ENCODE measurements at places on chromosomes 11 and 22.

GRCh38 chr22:20180640-20181039 is 29.8 kb upstream of the CCDC188 start:
- DNase-seq = no peak

DNA sequence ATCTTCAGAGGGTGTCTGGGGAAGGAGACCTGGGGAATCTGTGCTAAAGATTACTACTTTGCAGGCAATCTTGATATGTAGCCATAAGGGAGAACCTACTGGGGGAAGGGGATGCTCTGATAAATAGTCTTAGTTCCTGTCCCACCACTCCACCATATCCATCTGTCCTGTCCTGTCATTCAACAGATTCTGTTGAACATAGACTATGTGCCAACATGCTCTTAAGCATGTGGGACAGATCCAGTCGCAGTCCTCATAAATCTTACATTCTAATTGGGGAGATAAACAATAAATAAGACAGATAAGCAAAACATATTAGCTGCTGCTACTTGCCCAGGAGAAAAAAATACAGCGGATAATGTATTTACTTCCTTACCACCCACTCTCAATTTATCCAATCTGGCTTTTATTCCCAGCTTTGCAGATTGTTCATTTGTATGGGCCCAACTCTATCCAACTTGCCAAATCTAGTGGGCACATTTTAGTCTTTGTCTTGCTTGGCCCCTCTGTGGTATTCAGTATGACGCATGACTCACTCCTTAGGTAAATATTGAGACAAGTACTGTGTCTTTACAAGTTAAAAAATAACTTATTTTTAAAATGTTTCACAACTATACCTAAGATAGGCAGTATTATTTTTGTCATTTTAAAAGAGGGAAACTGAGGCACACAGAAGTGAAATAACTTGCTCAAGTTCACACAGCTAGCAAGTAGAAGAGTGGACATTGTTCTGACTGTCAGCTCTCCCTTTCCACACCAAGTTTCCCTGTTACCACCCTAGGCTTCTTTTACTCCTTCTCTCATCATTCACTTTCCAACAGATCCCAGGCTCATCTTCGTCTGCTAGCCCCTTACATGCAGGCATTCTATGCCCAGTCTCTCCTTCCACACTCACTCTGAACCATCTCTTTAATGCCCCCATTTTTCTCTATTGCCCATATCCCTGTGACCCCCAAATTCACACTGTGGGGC is 133.6 kb upstream of the SESN3 start:
- peak; percentile 39 for DNase-seq

GRCh38 chr11:30868626-30869081 is 282.5 kb upstream of the MPPED2 start:
- no peak for DNase-seq

- no peak for DNase-seq
These were observed 42.4 kb downstream of the KCNJ4 start for GRCh38 chr22:38412435-38413084.

DNA sequence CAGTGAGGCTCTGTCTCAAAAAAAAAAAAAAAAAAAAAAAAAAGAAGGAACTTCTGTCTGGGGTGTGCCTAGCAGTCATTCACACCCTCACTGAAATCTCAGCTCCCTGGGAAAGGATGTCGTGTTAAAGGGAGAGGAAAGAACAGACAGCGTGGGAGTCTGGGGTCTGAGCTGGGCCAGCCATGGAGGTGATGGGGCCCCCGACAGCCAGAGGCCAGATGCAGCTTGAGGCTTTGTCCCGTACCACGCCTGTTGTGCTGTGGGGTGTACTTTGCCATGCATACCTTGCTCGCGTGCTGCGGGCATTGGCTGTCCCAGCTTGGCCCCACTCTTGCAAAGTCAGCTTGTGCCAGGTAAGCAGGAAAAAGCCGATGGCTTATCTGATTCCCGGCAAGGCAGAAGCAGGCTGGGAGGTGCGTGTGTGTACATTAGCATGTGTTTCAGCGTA is 4.6 kb downstream of the SYT12 start:
- DNase-seq = no peak

- peak; percentile 57 for DNase-seq
These were observed 56.9 kb upstream of the PRSS23 start for GRCh38 chr11:86743223-86744118.

DNA sequence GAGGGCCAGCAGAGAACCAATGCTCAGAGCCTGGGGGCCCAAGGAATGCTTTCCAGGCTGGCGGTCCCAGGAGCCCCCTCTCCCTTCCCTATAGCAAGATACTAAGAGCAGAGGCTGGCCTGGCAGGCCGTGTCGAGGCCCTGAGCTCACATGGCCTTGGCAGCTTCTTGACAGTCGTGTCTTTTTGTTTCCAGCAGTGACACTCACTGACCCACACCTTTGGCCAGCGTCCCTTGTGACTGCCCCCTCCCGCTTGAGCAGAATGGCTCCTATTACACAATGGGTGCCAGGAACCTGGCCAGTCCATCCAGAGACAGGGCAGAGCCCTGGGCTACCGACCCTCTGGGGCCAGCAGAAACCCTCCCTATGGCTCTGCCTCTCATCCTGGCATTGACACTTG is 6.4 kb upstream of the CCND1 start:
- DNase-seq = no peak

GRCh38 chr11:113615098-113615497 is 91.0 kb downstream of the TMPRSS5 start:
- no peak for DNase-seq

DNA sequence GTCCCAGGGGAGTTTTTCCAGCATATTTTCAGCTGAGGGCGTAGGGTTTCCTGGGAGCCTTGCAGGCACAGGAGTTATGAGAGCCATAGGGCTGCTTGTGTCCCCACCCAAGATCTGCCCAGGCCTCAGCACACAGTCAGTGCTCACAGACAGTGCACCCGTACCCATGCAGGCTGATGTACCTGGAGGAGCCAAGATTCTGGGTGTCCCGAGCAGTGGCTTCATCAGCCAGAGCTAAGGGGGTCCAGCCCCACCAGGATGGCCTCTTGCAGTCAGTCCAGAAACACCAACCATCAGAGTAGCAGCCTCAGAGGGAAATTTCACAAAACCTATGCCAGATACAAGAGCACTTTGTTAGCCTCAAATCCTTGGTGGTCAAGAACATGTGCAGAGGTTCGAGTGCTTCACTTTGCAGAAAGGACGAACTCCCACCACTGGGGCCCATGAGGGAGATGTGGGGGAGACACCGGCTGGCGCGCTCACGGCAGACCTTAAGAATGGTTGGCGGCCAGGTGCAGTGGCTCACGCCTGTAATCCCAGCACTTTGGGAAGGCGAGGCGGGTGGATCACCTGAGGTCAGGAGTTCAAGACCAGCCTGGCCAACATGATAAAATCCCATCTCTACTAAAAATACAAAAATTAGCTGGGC is 43.8 kb upstream of the RTL6 start:
- DNase-seq = no peak

DNA sequence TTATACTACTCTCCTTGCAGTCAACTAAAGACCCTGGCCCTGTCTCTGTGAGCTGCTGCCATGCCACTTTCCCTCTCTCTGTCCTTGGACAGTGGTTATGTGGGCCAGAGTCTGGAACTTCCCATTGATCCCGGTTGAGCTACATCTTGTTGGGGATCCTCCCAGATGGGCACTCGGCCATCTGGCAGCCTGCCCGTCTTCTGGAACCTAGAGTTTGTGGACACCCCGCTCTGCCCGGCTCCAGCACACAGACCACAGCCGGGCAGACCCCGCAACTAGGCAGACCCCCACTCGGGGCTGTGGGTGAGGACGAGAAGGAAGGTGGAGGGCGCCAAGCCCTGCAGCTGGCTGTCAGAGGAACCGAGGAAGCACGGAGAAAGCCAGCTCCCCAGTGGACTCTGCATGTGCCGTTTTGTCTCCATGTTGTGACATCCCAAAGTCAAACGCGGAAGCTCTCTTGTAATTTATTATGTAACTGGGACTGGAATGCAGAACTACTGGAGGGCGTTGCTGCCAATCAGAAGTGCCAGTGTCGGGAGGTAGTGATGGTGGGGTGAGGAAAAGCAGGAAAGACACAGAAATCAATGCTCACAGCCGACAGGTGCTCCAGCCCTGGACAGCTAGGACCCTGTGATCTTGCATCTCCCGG is 207.7 kb downstream of the CEP164 start:
- DNase-seq = no peak

GRCh38 chr11:134041791-134042696 is 26.8 kb upstream of the JAM3 start:
- DNase-seq = no peak

DNA sequence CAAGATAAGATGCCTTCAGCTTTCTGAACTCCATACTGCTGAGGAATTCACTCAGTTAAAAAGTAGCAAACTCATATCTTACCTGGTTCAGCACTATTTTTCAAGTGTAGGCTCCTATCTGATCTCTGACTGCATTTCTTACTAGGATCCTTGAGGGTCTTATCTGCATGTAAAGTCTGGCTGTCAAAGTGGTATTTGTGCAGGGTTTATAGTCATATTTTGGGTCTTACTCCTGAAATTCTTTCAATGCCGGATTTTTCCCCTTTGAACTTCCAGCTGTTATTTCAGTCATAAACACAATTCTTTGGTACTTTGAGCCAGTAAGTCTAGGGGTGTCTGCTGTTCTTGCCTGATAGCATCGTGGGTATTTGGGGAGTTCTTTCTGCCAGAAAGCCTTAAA is 25.3 kb upstream of the NOX4 start:
- DNase-seq = no peak

DNA sequence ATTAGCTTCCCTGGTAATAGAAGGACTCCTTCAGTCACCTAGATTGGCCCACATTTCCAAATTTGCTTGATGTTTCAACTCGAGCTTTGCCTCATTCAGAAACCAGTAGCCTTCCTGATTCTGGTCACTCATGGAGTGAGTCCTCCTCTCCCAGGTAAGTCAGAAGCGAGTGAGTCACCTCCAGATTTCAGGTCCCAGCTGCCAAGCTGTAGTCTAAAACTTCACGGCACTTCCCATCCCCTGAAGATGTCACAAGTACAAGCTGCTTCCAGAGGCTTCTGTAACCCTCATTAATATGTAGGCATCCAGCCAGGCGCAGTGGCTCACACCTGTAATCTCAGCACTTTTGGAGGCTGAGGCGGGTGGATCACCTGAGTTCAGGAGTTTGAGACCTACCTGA is 23.5 kb downstream of the ARHGAP8 start:
- no peak for DNase-seq

- no peak for DNase-seq
These were observed 71.2 kb upstream of the NECTIN1 start for GRCh38 chr11:119800171-119800570.

GRCh38 chr22:37561212-37562048 is 1.1 kb downstream of the CDC42EP1 start:
- no peak for DNase-seq

GRCh38 chr11:104130161-104130560 is 33.8 kb downstream of the PDGFD start:
- no peak for DNase-seq

DNA sequence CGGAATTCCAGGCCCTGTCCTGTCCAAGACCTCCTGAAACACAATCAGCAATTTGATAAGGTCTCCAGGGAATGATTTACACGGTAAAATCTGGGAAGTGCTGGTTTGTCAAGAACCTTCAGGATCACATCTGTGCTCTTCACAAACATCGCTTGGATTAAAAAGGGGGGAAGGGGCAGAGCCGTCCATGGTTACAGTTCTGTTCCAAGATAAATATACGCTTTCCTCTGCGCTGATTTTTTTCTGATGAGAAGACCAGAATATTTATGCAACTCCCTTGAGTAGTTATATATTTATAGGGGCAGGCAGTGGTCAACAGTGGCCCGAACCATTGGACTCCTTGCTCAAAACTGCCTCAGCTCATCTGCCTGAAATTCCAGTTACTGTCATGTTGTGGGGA is 9.2 kb upstream of the APOL5 start:
- no peak for DNase-seq

GRCh38 chr11:121449123-121449522 is 3.0 kb upstream of the SORL1 start:
- no peak for DNase-seq

GRCh38 chr11:13289081-13289480 is 11.5 kb downstream of the BMAL1 start:
- no peak for DNase-seq

- DNase-seq = no peak
These were observed 117.2 kb upstream of the IGLL5 start for GRCh38 chr22:22770280-22770871.

- no peak for DNase-seq
These were observed 43.9 kb downstream of the CACNA1I start for GRCh38 chr22:39614442-39614841.

- peak; percentile 7 for DNase-seq
These were observed 1.5 kb upstream of the ALDH3B1 start for GRCh38 chr11:68008381-68009337.

DNA sequence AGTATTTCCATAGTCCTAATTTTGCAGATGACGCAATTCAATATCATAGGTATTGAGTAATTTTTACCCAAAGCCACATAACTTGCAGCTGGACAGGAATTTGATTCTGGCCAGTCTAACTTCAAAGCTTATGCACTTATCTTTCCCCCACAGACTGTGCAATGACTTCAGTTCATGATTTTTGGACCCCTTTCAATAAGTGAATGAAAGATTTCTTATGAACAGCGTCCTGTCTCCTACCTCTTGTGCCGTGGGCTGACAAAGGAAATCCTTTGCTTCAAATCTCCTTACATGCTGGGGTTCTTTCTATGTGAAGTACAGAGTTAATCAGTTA is 217.7 kb upstream of the KIRREL3 start:
- DNase-seq = no peak

DNA sequence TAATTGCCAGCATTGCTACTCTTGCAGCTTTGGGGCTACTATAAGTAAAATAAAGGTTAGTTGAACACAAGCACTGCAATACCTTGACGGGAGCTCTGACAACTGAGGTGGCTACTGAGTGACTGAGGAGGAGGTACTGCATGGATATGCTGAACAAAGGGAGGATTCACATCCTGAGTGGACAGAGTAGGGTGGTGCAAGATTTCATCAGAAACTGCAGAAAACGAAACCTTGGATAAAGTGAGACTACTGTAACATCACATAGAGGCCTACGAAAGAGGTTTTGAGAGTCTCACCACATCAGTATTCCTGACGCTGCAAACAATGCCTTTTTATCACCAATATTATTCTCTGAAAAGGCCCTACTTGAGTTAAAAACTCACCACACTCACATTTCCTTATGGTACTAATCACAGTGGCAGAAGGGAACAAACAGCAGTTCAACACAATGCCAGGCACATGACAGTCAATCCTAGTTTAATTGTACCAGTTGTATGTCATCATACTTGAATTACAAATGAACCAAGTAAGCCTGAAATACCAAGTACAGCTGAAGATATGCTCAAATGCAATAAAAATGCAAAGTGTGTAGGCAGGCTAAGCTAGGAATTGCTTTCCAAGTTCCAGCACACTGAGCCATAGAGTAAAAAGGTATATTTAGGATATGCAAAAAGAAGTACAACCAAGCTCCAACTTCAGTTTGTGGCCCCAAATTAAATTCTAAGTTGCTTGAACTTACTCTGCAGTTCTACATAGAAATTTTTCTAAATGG is 4.0 kb upstream of the GPR83 start:
- DNase-seq = no peak

DNA sequence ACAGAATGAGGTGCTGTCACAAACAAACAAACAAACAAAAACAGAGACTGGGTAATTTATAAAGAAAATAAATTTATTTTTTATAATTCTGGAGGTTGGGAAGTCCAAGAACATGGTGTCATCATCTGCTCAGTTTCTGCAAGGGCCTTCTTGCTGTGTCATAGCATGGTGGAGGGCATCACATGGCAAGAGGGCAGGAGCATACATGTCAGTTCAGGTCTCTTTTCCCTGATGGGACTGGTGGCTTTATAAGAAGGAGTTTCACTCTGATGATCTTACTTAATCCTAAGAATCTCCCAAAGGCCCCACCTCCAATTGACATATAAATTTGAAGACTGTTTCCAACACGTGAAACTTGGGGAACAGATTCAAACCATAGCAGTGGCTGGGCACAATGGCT is 135.7 kb downstream of the NECTIN1 start:
- no peak for DNase-seq

GRCh38 chr22:27639248-27640086 is 162.1 kb downstream of the MN1 start:
- no peak for DNase-seq
